Heart left ventricle (tissue), 16 donors: ENCODE measurements at places on chromosomes 2 and 18. TPM values are rescaled to one million over a fixed set of nuclear protein-coding genes. Genes with fewer than 3 reads are reported as not detected.
A peak's percentile ranks its signal among the peaks of the same experiment; 100 is the strongest.

GRCh38 chr18:35178260-35178659, 62.6 kb upstream of the ZNF397 start:
- H3K36me3 ChIP-seq = no peaks in the 10 kb centered on the region
- H3K27ac ChIP-seq = no peak overlapping the region
- no peak for DNase-seq

DNA sequence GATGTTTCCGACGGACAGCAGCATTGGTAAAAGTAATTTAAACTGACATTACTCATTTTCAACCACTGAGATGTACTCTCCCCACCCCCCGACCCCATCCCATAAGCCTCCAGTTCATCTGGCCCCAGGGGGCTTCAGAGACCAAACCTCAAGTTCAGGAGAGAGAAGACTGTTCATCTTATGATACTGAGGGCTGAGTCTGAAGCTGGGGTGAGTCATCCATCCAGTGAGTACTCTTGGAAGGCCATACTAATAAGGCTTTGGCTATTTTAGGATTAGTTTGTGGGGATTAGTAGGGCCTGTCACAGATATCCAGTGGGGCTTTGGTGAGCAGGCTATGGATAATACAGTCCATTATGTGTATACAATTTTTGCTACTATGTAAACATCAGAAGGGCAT, 125.3 kb upstream of the APCDD1 start:
- DNase-seq = no peak

Gene UPP2
- not detected for total RNA-seq

DNA sequence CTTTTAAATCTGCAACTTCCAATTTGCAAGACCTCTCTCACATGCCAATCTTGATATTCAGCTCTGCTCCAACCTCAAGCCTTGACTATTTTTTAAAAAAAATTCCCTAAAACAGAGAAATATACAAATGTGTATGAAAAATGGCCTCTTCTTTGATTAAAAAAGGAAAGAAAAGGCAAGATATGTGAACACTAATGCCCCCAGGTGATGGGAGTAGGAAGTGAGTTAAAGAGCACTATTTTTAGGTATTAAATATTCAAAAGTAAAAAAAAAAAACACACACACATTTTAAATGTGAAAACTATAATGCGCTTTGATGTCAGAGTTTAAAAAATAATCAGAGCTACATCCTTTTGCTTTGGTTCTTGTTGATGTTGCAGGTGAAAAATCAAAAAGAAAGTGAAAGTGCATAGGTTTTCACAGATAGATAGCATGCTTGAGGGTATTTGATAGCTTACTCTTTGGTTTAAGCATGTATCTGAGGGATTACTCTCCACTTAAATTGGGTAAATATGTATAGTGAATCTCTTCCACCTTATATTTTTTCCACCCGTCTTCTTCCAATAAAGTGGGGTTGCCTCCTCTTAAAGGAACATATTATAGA, 406.0 kb upstream of the POU3F3 start:
- H3K27me3 ChIP-seq = no peaks in the 10 kb centered on the region
- H3K4me1 ChIP-seq = no peaks in the 10 kb centered on the region
- H3K36me3 ChIP-seq = no peaks in the 10 kb centered on the region
- H3K27ac ChIP-seq = no peak overlapping the region
- no peak for DNase-seq

GRCh38 chr2:48854681-48855080, 99.2 kb upstream of the LHCGR start:
- no peaks in the 10 kb centered on the region for H3K27me3 ChIP-seq
- no peaks in the 10 kb centered on the region for H3K36me3 ChIP-seq
- no peaks in the 10 kb centered on the region for H3K4me1 ChIP-seq
- H3K4me3 ChIP-seq = no peak overlapping the region
- no peak overlapping the region for H3K27ac ChIP-seq

DNA sequence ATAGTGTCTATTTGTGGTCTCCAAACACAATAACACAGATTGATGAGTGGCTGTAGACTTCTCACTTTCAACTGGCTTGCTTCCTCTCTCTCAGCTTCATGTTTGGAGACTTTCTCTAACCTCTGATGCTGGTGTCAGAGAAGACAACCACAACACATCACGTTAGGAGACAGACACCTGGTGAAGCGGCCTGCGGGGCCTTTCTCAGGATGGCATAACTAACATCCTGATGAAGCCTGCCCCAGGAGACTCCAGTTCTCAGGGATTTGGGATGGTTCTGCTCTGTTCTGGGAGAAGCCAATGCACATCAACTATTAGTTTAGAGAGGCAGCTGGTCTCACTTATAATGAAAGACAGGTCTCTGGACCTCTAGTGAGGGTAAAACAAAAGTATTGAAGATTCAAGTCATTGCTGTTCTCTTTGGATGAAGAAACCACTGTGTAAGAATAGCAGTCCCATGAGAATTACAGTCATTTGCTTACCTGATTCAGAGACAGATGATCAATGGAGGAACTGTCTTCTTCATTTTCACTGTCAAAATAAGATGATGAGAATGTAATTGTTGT, 2.0 kb downstream of the IL1A start:
- no peak overlapping the region for H3K4me3 ChIP-seq
- DNase-seq = no peak
- no peaks in the 10 kb centered on the region for H3K4me1 ChIP-seq
- H3K27ac ChIP-seq = no peak overlapping the region
- no peaks in the 10 kb centered on the region for H3K36me3 ChIP-seq
- no peaks in the 10 kb centered on the region for H3K27me3 ChIP-seq

Gene TEX261
- total RNA-seq = 52.1 TPM

GRCh38 chr18:49100226-49100968, 149.6 kb upstream of the SMAD7 start:
- no peaks in the 10 kb centered on the region for H3K4me1 ChIP-seq
- H3K27me3 ChIP-seq = no peaks in the 10 kb centered on the region
- no peak overlapping the region for H3K4me3 ChIP-seq
- no peaks in the 10 kb centered on the region for H3K36me3 ChIP-seq
- no peak for DNase-seq

GRCh38 chr2:161138429-161138828, 21.8 kb upstream of the TANK start:
- H3K27ac ChIP-seq = no peak overlapping the region
- H3K36me3 ChIP-seq = no peaks in the 10 kb centered on the region
- H3K4me3 ChIP-seq = peak overlapping the region; percentile 45
- peaks cover 58% of the 10 kb centered on the region for H3K4me1 ChIP-seq

Gene TMEM247
- total RNA-seq = not detected

Gene GKN1
- not detected for total RNA-seq

Gene GREB1
- 6.2 TPM for total RNA-seq

Gene L3MBTL4
- total RNA-seq = 1.9 TPM

DNA sequence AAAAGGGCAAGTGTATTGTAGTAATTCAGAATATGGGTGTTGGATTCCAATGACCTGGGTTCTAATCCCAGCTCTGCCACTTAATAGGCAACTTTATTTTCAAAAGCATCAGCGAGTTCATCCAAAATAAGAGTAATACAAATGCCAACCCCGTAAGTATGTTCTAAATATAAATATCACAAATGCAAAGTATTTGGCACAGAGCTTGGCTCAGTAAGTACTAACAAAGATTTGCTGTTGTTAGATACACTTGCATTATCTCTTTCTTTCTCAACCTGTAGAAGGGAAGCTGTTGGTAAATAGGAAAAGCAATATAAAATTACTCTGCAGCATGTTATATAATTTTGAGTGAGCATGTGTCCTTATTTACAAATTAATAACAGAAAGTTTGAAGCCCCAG, 1302.6 kb upstream of the FAM98A start:
- H3K4me3 ChIP-seq = no peak overlapping the region
- no peak overlapping the region for H3K27ac ChIP-seq
- no peaks in the 10 kb centered on the region for H3K27me3 ChIP-seq

- H3K27me3 ChIP-seq = no peaks in the 10 kb centered on the region
- H3K36me3 ChIP-seq = no peaks in the 10 kb centered on the region
- H3K4me3 ChIP-seq = no peak overlapping the region
- no peaks in the 10 kb centered on the region for H3K4me1 ChIP-seq
Measured at GRCh38 chr2:20146401-20146800, 78.5 kb downstream of the SDC1 start.

GRCh38 chr2:225008935-225009334, 33.3 kb downstream of the DOCK10 start:
- peaks cover 3% of the 10 kb centered on the region for H3K27me3 ChIP-seq
- DNase-seq = no peak
- H3K4me1 ChIP-seq = no peaks in the 10 kb centered on the region
- no peaks in the 10 kb centered on the region for H3K36me3 ChIP-seq

DNA sequence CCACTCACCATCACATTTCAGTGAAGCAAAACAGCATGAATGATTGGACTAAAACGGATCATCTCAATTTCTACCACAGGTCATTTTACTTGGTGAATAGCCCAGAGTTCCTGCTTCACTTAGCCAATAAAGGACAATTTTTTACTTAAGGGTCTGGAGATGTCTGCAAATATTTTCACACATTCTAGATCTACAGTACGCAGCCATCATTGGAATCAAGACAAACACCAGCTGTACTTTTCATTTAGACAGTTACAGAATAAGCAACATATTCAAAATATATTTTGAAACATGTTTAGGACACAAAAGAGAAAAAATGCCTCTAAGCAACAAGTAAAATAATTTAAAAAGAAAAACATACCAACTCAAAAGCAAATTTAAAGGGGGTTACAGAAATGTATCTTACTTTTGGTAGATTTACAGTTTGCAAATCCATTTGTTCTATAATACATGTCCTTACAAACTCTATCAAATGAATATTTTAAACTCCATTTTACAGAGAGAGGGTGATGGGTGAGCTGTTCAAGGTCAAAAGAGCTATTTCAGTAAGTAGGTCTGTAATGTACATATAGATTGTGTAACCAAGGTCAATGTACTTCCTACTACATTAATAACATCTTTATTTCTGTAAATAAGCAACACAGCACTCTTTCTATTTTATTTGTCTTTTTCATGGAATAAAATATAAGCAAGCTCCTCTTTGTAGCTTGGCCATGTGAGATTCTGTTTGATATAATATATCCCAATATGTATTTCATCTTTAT, 13.4 kb downstream of the PPP1R1C start:
- H3K36me3 ChIP-seq = no peaks in the 10 kb centered on the region
- no peaks in the 10 kb centered on the region for H3K4me1 ChIP-seq
- no peak overlapping the region for H3K4me3 ChIP-seq
- no peak overlapping the region for H3K27ac ChIP-seq

Gene PFN4
- not detected for total RNA-seq

DNA sequence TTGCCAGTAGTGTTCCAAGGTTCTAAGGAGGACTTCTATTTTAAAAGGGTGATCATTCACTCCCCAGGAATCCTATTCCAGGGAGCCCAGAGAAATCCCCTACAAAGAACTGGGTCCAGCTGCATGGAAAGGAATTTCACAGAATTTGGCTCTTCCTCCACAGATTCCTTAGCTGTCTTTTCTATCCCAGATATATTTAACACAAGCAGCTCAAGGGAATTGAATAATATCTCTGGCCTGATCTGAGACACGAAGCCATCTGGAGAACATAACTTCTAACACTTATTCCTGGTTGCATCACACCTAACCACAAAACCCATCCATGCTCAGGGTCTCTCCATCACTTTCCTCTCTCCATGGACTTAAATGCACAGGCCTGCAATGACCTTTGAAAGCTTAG, 306.7 kb upstream of the ACVR2A start:
- no peak overlapping the region for H3K4me3 ChIP-seq
- DNase-seq = no peak
- H3K36me3 ChIP-seq = no peaks in the 10 kb centered on the region
- no peaks in the 10 kb centered on the region for H3K4me1 ChIP-seq

DNA sequence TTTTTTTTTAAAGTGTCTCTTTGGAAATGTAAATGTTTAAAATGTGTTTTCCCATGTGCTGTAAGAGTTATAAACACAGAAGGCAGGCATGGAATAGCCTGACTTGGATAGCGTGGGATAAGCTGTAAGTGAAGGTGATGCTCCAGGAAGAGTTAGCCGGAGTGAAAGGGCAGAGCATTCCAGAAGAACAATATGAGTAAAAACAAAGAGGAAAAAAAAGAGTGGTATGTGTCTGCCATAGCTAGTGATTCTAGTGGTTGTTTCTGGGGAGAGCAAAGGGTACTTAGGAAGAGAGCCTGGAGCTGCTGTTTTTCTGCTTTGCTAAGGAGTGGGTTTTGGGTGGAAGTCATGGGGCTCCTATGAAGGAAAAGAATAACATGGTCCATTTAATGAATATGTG, 126.9 kb upstream of the DLGAP1 start:
- DNase-seq = no peak
- no peaks in the 10 kb centered on the region for H3K36me3 ChIP-seq
- no peaks in the 10 kb centered on the region for H3K4me1 ChIP-seq
- H3K27ac ChIP-seq = no peak overlapping the region
- H3K27me3 ChIP-seq = no peaks in the 10 kb centered on the region
- no peak overlapping the region for H3K4me3 ChIP-seq

DNA sequence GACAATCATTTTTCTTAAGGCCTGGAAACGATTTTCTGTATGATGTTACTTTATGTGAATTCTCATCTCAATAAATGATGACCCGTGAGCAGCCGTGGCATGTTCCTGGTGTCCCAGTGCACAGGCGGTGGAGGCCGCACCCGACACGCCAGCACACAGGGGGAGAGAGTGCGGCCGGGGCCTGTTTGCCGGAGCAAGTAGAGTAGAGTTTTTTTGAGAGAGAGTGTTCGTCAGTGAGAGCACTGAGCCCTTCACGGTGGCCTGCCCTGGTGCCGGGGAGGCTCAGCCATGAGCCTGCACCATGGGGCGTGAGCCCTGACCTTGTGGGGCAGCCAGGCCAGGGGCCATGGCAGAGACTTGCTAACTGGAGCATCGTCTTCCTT, 202.4 kb upstream of the RAB12 start:
- no peak overlapping the region for H3K4me3 ChIP-seq
- peaks cover 67% of the 10 kb centered on the region for H3K36me3 ChIP-seq

GRCh38 chr18:21262979-21263378, 20.9 kb downstream of the GREB1L start:
- no peaks in the 10 kb centered on the region for H3K27me3 ChIP-seq
- H3K27ac ChIP-seq = no peak overlapping the region
- no peak overlapping the region for H3K4me3 ChIP-seq
- no peaks in the 10 kb centered on the region for H3K4me1 ChIP-seq
- no peaks in the 10 kb centered on the region for H3K36me3 ChIP-seq

DNA sequence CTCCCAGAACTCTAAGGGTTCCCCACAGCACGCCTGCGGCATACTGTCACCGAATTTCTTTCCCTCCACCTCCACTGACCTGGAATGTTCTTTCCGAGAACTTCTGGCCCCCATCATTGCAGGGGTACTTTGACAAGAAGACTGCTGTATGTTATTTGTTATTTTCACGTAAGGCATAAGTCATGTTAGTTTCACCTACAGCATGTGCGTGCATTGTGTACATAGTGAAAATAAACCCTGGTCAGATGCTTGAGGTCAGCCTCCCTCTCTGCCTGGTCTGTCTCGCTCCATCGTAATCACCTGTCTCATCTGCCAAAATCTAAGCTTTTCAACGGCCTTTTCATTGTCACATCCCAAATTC, 4.1 kb downstream of the ABCG8 start:
- H3K4me3 ChIP-seq = no peak overlapping the region
- no peak for DNase-seq
- no peaks in the 10 kb centered on the region for H3K27me3 ChIP-seq

DNA sequence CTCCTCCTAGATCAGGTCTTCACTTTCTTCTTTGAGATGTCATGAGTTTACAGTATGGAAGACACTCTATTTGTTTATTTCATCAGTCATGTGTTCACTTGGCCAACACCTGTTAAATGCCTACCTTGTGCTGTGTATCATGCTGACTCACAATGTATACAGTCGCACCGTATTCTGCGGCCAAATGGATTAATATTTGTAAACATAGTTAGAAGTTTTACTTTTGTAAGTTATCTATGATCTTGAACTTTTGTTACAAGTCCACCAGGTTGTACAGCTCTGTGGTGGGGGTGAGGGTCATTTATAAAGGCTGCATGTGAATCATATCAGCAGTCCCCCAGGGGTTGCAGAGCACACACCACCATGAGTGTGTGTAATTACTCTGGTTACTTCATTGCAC, 408.7 kb upstream of the NRP2 start:
- H3K4me3 ChIP-seq = no peak overlapping the region
- H3K27me3 ChIP-seq = no peaks in the 10 kb centered on the region
- H3K27ac ChIP-seq = no peak overlapping the region
- no peaks in the 10 kb centered on the region for H3K36me3 ChIP-seq
- H3K4me1 ChIP-seq = no peaks in the 10 kb centered on the region
